Stimulated activated CD4-positive, alpha-beta T cell treated with anti-CD3 and anti-CD28 coated beads, Interleukin-4, amount 100 ng/mL, for 48 hours (primary cell): ENCODE measurements at places on chromosomes 7 and 10.

- no peak for DNase-seq
These were observed 1.9 kb downstream of the SLC29A4 start for GRCh38 chr7:5284304-5285281.

- no peak for DNase-seq
These were observed 29.4 kb upstream of the KNDC1 start for GRCh38 chr10:133130602-133131001.

- no peak for DNase-seq
These were observed 61.4 kb downstream of the ZRANB1 start for GRCh38 chr10:125003146-125003900.

GRCh38 chr7:50266635-50267386, 37.7 kb upstream of the IKZF1 start:
- peak; percentile 55 for DNase-seq

DNA sequence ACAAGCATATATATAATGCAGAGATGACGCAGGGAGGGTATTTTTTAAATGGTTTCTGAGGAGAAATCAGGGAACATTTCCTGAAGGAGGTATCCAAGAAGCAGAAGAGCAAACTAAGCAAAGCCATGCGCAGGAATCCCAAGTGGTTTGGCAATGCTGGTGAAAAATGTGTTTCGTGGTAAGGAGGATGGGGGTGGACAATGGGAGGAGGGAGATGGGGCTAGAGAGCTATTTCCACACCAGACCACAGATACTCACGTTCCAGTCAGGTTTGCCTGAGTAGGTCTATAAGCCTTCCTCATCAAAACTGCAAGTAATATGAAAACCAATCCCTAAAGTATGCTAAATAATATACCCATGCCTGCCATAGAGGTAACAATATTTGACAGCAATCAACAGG, 223.7 kb upstream of the MKLN1 start:
- no peak for DNase-seq

GRCh38 chr10:36462194-36462593, 663.2 kb upstream of the ANKRD30A start:
- no peak for DNase-seq

DNA sequence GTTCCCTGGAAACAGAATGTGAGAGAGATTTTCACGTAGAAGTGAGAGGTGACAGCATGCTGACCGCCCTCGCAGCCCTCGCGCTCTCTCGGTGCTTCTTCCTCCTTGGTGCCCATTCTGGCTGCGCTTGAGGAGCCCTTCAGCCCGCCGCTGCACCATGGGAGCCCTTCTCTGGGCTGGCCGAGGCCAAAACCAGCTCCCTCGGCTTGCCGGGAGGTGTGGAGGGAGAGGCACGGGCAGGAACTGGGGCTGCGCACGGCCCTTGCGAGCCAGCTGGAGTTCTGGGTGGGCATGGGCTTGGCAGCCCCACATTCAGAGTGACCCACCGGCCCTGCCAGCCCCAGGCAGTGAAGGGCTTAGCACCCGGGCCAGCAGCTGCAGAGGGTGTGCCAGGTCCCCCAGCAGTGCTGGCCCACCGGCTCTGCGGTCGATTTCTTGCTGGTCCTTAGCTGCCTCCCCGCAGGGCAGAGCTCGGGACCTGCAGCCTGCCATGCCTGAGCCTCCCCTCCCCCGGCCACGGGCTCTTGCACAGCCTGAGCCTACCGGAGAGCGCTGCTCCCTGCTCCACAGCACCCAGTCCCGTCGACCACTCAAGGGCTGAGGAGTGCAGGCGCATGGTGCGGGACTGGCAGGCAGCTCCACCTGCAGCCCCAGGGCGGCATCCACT, 888.7 kb upstream of the ZWINT start:
- no peak for DNase-seq

- DNase-seq = no peak
These were observed 81.4 kb downstream of the HECW1 start for GRCh38 chr7:43193893-43194292.

- no peak for DNase-seq
These were observed 563.4 kb downstream of the KCNMA1 start for GRCh38 chr10:77074104-77074624.
